ENCODE measurements at places on chromosomes 5 and 9.

DNA sequence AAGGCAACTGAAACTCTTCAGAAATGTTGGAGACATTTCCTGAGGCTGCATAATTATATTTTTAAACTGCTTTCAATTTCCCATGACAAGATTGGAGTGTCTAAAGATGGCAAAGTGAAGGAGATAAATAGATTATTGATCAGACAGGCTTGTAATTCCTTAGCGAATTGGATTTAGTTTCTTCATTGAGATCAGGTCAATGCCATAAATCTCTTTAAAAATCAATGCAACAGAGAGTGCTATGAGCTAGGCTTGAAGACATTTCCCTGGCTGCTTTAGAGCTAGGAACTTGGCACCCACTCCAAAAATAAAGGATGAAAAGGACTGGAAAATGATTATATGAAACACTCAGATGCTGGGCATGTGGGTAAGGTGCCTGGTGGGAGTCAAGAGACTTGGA, 828.4 kb downstream of the TLR4 start:
- peak; percentile 5 for DNase-seq

- no peak for DNase-seq
Measured at GRCh38 chr5:126755593-126755992, 21.3 kb upstream of the LMNB1 start.

- DNase-seq, result no peak
Measured at GRCh38 chr9:37565661-37566618, 10.2 kb downstream of the FBXO10 start.

DNA sequence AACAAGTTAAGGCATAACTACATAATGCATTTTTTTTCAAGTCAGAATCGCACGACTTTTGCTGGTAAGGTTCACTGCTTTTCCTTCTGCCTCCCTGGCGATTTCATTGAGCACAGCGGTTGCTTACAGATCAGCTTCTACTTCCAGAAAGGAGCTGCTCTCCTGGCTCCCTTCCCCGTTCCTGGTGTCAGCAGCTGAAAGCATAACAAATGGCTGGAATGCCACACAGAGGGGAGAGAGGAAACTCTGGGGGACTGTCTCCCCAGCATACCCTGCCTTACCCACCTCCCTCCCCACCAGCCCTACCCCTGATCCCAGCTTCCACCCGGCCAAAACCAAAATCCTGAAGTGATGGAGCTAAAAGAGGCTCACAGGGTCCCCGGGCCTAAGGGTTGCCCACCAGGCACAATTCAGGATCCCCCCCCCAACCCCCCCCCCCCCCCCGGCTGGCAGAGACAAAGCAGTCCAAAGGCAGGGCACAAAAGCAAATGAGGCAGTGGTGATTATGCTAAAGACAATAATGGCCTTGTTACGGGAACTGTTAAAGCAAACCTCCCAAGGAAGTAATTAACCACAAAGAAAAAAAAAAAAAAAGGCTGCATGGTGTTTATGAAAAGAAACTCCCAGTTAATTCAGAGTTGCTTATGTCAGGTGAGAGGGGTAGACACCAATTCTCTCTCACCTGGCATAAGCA, 126.1 kb upstream of the WWC1 start:
- DNase-seq, result no peak

DNA sequence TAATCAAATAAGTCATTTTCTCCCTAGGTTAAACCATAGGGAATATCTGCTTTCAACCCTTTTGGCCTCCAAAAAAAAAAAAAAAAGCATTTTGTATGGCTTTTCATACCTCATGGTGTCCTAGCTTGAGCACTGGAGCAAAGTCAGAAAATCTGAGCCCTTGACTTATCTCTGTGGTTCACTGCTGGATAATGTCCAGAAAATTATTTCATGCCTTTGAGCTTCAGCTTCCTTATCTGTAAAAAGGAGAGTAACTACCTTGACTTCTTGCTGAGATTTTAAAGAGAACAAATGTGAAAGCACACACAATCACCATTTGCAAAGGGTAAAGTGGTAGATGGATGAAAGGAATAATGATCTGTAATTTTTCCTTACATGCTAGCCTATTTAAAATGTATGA, 165.9 kb downstream of the ALDH1A1 start:
- DNase-seq, result no peak

- no peak for DNase-seq
Measured at GRCh38 chr5:178392931-178393394, 160.4 kb upstream of the PHYKPL start.

GRCh38 chr9:112065806-112066606, 109.1 kb downstream of the SUSD1 start:
- DNase-seq, result peak; percentile 54

- DNase-seq, result no peak
Measured at GRCh38 chr9:113520109-113520642, 56.6 kb downstream of the RGS3 start.

- DNase-seq, result no peak
Measured at GRCh38 chr5:153352685-153353219, 137.7 kb upstream of the GRIA1 start.

DNA sequence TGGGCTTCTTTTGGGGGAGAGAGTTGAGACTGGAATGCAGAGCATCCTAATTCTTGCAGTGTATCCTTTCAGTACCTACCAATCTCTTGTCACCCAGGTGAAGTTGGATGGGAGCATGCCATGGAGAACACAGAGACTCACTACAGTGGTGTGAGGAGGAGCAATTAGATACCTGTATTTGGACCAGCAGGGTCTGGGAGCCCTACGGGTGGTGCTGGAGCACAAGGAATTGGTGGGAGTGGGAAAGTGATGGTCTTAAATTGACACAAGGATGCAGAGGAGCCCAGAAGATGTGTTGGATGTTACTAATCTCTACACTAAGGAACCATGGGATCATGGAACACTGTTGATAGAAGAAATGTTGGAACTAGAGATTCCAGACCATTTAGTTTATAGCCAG, 212.7 kb downstream of the CHSY3 start:
- no peak for DNase-seq

DNA sequence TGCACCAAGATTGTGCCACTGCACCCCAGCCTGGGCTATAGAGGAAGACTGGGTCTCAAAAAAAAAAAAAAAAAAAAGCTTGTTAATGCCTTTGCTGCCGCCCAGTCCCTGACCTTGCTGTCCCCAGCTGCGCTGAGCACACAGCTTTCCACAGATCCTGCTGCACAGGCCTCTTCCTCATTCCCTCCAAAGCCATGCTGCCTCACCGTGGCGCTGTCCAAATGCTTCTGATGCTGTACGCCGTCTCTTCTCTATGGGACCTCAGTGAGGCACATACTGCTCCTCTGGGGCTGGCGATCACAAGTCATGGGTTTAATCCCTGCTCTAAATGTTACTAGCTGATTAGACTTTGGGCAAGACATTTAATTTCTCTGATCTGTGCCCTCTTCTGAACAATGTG, 234.1 kb downstream of the FBXL7 start:
- DNase-seq, result no peak

- no peak for DNase-seq
Measured at GRCh38 chr5:170569101-170569500, 65.3 kb downstream of the KCNIP1 start.

DNA sequence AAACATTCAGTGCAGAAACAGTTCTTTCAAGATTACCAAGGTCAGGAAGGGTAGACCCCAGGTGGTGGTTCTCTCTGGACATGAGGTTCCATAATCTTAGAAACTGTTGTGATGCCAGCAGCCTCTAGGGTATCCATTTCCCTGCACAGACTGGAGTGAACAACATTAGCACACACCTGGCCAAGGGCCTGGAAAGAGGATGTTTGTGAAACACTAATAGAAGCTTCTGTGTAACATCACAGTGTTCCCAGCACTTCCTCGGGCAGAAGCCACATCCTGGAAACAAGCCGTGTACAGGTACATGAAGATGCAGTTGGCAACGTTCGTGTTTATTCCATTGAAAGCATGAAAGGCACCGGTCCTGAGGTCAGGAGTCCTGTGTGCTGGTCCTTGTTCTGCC, 598.2 kb upstream of the KLF4 start:
- no peak for DNase-seq

GRCh38 chr9:129385211-129385934, 207.3 kb upstream of the IER5L start:
- no peak for DNase-seq

DNA sequence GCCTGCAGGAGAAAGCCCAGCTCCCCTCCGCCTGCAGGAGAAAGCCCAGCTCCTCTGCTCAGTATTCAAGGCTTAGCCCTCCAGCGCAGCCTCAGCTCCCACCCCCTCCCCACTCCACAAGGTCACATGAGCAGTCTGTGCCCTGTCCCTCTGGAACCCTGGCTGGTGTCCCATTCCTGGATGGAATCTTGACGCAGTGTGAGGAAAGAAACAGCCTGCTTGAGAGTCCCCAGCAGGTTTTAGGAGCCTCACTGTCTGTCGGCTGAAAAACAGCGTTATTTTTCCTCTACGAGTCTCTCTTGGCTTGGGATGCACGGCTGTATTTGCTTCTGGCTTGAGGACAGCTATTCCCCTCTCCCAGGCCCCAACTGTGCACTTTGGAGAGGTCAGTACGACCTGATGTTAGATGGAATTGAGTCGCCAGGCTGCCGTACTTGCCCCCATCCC, 210.1 kb upstream of the TRIM32 start:
- no peak for DNase-seq

DNA sequence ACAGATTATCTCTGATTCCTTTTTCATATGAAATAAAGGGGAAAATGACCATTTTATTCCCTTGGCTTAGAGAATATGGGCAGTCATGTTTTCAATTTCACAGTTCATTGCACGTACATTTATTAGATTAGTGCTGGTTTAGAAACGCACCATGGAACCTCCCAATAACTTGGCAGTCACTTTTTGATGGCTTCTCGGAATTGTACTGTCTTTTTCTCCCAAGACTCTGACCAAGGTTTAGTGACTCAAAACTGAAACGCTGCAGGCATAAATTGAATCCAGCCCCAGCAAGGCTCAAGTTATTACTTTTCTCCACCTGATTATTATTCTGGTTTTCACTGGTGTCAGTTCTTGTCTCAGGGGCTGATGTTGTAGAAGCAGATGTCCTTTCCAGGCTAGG, 55.6 kb upstream of the EGFLAM start:
- DNase-seq, result no peak

DNA sequence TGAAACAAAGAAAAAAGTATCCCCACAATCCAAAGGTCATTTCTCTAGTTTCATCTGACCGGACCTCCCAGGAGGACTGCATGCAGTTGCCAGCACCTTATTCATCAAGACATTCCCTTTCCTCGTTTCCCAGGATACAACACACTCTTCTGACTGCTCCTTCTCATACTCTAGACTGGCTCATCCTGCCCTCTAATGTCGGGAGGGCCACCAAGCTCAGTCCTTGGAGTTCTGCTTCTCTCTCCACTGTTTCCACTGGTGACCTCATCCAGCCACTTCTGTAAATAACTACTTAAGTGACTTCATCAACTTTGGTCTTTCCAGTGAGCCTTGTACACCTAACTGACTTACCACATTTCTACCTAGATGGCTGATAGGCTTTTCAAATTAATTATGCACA, 179.1 kb downstream of the EPB41L4A start:
- no peak for DNase-seq

DNA sequence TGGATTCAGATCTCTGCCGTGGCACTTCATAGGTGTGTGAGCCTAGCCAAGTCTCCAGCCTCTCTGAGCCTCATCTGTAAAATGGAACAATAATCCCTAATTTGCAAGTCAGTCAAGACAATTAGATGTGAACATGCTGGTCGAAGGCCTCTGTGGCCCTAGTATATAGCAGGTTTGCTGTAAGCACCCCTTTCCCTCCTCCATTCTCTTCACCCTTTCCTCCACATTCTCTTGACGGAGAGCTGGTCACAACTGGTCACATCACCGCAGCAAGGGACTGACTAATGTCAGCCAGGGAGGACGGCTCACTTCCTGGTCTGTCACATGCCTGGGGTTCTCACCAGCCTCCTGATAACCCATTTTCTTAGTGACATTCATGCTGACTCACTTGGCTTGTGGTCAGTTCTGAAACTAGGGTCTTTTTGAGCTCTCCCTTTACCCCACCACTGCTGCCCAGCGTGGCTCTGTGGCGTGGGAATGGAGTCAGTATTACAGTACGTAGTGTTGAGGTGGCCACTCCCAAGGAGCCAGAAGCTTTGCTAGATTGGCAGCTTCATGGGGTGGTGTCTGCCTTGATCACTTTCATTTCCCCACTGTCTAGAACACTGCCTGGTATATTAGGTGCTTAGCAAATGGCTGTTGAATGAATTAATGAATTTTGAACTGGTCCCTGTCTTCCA, 47.8 kb downstream of the ERGIC1 start:
- no peak for DNase-seq

DNA sequence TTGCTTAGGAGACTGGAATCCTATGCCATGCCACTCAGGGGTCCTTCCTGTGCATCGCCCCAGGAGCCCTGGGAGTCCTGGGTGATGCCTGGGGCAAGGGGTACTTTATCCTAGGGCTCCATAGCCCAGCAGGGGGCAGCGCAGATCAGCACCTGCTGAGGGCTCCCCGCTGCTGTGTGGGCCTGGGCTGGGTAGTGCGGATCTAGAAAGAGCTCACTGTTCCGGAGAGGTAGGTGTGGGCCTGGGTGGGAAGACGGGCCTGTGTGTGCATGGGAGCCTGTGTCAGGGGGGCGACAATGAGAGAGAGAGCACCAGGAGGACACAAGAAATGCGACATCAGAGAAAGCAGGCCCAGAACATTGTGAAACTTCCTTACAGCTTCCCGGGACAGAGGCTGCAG, 11.4 kb upstream of the DAB2IP start:
- peak; percentile 64 for DNase-seq

DNA sequence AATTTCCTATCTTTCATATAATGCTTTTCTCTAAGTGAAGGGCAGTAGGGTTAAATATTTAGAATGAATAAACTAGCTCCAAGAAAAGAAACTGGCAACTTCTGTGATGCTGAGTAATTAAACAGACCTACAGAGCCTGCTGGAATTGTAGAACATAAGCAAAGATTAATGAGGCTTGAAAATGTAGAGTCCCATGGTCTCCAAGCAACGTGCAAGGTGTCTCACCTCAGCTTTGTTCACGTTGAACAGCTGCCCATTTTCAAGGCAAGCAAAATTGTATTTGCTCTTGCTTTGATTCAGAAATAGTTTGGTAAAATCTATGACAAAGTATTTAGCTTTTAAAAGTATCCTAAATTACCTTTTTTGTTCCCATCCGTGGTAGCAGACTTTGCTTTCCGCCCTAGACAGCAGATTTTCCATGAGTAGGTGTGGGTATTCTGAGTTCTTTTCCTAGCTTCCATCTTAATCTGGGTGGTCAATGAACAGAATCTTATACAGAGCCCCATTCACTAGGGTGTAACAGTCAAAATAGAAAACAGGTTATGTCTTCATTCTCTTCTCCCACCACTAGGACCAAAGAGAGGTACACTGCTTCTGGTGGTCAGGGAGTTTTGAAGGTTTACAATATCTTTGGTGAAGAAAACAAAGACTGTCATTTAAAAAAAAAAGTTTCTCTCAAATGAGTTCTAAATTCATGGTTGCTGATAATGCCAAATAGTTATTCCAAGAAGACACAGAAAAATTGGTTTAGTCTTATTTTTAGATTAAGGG, 52.1 kb upstream of the TYRP1 start:
- DNase-seq, result no peak
